KBM-7 (cell line): ENCODE measurements at places on chromosomes 2 and 18.
A peak's percentile ranks its signal among the peaks of the same experiment; 100 is the strongest.

- no peak for DNase-seq
Observed at GRCh38 chr2:240249423-240250149, 109.1 kb upstream of the OTOS start.

GRCh38 chr2:37774976-37775907, 103.8 kb upstream of the CDC42EP3 start:
- DNase-seq = no peak

DNA sequence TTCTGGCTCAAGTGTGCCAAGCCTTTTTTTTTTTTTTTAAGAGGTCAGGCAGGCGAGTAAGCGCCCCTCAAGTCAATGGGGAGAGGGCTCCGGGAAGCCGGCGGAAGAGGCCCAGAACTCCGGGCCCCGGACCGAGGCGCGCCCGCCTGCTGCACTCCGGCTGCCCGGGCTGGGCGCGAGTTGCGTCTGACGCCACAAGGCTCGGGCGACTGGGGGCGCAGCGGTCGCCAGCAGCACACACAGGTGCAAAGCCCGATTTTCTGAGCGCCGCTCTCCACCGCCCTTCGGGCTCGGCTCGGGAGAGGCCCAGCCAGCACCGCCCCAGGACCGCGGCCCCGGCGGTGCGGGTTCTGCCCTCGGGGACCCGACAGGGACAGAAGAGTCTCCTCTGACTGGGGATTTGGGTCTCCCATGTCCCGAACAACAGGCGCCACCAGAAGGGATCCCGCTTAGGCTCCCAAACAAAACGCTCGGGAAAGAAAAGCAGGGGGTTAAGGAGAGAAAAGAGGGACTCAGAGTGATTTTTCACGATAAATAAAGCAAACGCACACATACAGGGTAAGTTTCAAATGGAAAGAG, 787 bp downstream of the ERBB4 start:
- peak; percentile 23 for DNase-seq

GRCh38 chr2:218008060-218009040, 5.6 kb upstream of the TNS1 start:
- DNase-seq = no peak

DNA sequence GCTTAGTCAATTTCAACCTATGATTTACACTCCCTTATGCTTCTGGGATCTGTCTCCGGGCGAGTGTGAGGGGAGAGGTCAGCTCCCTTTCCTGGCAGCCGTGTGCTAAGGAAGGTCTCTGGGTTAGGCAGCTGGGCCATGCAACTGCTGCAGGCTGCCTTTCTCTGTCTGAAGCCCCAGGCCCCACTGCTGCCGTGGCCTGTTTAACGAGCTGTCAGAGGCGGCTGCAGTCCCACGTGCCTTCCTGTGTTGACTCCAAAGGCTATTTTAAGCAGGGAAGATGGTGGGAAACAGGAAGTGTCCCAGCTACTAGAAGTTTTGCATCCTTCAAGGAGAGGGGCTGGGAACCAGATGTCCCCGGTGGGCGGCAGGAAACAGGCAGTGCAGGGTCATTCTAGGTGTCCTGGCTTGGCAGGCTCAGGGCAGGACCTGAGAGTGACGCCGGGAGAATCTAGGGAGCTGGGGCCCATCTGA, 186.4 kb downstream of the TNS1 start:
- peak; percentile 75 for DNase-seq

- DNase-seq = no peak
Observed at GRCh38 chr18:58288921-58289797, 245.1 kb downstream of the NEDD4L start.

GRCh38 chr2:187054501-187055319, 205.7 kb upstream of the ZSWIM2 start:
- no peak for DNase-seq

- DNase-seq = no peak
Observed at GRCh38 chr18:29647700-29648099, 1394.8 kb downstream of the DSC3 start.

DNA sequence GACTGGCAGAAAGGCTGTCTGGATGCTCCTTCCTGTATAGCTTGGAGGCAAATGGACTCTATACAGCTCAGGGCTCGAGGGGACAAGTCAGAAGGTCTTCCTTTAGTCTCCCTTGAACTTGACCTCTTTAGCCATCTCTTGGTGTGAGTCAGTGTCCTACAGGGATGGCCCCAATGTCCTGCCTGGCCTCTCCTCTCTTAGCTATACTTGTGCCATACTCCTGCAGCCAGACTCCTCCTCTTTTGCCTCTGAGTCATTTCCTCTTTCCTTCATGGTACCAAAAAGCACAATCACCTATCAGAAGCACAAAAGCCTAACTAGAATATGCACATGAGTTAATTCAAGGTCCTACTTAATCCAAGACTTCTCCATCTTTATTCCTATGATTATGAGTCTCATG, 112.7 kb downstream of the XRCC5 start:
- DNase-seq = no peak

GRCh38 chr2:180219491-180219890, 212.4 kb upstream of the CWC22 start:
- DNase-seq = no peak

DNA sequence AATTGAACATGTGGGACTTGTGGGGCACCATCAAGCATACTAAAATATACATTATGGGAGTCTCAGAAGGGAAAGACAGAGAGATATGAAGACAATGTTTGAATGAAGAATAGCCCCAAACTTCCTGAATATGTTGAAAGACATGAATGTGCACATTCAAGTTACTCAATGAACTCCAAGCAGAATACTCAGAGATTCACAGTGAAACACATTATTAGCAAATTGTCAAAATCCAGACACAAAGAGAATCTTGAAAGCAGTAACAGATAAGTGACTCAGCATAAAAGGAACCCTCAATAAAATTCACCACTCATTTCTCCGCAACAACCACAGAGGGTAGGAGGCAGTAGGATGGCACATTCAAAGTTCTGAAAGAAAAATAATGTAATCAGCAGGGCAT, 8.8 kb downstream of the C2orf92 start:
- no peak for DNase-seq

DNA sequence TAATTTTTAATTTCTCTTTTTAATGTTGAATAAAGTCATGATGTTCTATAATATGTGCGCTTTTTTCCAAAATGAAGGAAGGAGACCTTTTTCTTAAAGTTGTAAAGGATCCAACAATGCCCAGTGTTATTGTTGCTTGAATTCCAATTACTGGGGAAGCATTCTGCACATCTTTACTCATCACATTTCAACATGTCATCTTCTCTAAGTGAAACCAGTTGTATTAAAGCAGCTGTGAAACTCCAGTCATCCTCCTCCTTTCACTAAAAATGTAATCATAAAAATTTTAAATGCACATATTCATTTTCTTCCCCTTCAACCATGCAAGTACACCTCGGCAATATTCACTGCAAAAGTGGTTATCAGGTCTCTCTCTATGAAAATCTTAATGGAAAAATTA, 722.7 kb downstream of the TSN start:
- DNase-seq = no peak

GRCh38 chr2:151033271-151034248, 228.1 kb downstream of the RBM43 start:
- DNase-seq = no peak

- no peak for DNase-seq
Observed at GRCh38 chr2:1883476-1883875, 139.2 kb upstream of the PXDN start.

DNA sequence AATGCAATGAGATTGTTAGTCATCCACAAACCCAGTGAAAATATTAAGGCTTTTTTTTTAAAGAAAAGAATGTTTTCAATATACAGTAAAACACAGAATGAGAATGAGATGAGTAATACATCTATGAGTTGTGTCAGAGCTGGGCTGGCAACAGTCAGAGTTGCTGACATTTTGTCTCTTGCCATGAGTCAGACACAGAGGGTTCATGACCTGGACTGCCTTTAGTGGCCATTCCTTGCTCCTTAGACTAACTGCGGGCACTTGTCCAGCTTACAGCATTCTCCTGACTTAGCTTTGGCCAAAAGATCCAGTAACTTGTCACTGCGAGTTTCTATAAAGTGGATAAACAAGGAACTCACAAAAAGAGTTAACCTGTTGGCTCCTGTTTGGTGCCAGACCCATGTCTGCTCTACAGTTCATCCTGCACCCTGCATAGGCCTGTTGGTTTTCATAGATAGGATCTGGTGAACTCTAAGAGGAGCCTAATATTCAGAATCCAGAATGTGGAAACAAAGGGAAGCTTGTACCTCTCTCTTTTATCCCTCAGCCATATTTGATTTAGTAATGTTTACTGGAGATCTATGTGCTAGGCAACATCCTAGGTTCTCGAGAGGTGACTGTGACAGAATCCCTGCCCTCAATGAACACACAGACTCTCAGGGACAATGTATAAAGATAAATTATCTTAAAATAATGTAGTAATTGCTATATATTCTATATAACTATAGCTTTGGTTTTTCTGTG, 391.5 kb upstream of the VWC2L start:
- DNase-seq = no peak

- peak; percentile 52 for DNase-seq
Observed at GRCh38 chr2:229715895-229716507, 1.6 kb upstream of the DNER start.

DNA sequence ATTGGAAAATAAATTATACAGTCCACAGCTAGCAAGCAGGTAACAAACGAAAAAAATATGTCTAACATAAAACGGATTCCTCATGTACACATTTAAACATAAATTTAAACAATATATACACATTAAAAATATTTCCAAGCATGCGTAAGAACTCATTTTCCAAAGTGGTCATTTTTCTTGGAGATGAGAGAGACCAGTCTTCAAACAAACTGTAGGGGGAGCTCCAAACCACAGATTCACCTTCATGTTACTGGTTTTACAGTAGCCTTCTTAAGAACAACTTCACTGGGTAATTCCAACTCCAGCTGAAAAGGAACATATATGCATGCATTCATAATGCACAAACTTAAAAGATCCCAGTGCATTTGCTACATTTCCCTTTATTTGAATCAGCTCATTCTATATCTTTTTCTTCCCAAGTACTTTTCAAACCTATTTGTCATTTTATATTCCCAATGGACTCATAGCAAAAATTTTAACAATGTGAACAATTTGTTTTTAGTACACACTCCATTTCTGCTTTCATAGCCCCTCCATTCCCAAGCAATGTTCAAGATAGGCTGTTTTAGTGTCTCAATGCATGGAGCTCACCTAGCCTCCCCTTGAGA, 4.7 kb upstream of the STAMBP start:
- DNase-seq = peak; percentile 58

GRCh38 chr2:84732897-84733778, 147.7 kb downstream of the TRABD2A start:
- no peak for DNase-seq

DNA sequence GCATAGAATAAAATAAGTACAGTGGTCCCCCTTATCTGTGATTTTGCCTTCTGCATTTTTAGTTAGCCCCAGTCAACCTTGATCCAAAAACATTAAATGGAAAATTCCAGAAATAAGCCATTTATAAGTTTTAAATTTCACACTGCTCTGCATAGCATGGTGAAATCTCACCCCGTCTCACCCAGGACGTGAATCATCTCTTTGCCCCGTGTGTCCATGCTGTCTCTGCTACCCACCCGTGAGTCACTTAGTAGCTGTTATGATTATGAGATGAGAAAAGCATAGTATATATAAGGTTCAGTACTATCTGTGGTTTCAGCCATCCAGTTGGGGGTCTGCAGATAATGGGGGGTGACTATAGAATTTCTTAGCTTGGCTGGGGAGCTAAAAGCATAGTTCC, 67.3 kb downstream of the RHBDD1 start:
- DNase-seq = no peak

GRCh38 chr18:61732854-61733253, 160.0 kb downstream of the RNF152 start:
- DNase-seq = no peak

GRCh38 chr2:183665425-183665824, 541.2 kb downstream of the NUP35 start:
- DNase-seq = no peak

DNA sequence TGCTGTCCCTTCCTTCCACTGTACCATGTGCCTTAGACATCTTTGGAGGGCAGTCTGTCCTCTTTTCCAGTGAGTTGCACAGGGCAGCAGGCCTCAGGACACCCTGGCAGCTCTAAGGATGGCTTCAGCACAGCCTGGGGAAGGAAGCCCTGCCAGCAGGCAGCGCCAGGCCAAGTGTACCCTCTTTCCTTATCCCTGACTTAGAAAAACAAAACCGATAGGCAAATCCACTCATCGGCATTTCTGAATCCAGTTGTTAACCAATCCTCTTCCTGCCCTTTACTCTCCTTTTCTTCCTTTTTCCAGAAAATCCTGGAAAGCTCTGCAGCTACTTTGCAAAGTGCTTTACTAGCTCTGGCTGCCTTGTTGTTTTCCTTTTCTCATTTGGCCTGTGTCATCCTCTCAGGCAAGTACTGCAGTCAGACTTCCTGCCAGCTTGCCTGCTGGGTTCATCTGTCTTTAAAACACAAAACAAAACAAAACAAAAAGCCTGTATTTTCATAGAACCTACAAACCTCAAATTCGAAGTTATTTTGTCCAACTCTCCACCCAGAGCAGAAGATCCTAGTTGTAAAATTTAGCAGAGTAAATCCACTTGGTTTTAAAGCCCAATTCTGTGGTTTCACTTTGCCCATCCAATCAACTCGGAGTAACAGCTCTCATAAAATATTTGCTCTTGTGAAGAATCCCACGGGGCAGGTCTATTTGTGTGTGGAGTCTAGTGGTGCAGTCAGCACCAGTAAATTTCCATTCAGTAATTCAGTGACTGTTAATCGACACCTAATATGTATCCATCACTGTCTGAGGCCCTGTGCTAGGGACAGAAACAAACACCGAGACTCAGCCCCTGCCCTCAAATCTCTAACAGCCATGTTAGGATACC, 45.2 kb downstream of the PCBP1 start:
- peak; percentile 75 for DNase-seq

- DNase-seq = peak; percentile 54
Observed at GRCh38 chr18:79071037-79071436, 1.8 kb downstream of the ATP9B start.

DNA sequence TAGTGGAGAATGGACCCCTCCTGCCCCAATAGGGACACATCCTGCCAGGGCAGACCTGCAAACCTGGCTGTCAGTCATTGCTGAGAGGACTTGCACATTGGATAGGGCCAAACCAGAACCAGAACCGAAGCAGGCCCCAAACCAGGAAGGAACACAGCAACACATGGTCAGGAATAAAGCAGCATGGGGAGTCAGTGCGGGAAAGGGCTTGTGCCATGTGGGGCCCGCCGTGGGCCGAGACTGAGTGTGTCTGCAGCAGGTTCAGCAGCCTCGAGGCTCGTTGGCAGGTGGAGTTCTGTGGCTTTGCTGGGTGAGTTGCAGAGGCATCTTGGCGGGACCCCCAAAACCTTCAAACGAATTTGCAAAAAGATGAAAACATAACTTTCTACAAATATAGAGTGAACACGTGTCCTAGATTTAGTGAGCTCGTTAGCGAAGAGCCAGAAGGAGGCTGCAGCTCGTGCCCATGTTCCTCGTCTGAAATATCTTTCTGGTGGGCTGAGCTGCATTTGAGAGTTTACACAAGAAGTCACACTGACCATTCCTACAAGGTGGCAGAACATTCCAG, 44.9 kb upstream of the LDLRAD4 start:
- no peak for DNase-seq
